ENCODE measurements at places on chromosomes 13 and 19. TPM values are rescaled to one million over a fixed set of nuclear protein-coding genes. Genes with fewer than 3 reads are reported as not detected.

The KLK2 gene
- total RNA-seq: not detected

The KIR2DL1 gene
- total RNA-seq: not detected

The NBEA gene
- 0.67 TPM for total RNA-seq

The PDS5B gene
- 51.6 TPM for total RNA-seq

The NCLN gene
- 42.9 TPM for total RNA-seq

The F10 gene
- total RNA-seq: not detected
